ENCODE measurements at places on chromosomes 12 and 14. TPM values are rescaled to one million over a fixed set of nuclear protein-coding genes. Genes with fewer than 3 reads are reported as not detected.

DNA sequence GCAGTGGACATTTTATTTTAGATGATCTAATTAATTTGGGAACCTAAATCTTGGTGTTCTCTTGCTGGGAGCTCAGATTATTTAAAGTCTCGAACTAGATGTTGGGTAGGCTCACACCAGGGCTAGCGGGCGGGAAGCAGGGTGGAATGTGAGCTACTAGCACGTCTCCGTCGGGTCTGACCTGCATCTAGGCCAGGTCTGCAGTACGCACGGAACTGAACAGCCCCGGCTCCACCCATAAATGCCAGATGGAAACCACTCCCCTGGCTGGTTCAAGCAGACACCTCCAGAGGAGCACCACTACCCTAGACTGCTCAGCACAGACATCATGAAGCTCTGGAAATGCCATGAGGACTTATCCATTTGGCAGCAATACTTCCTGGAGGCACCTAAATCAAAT lies 10.3 kb downstream of the ZNF605 start:
- peaks cover 69% of the 10 kb centered on the region for H3K36me3 ChIP-seq
- H3K27ac ChIP-seq = no peak overlapping the region
- no peak for DNase-seq
- H3K27me3 ChIP-seq = peaks cover 3% of the 10 kb centered on the region
- H3K4me1 ChIP-seq = peaks cover 5% of the 10 kb centered on the region

GRCh38 chr12:49887091-49887490 lies 16.6 kb downstream of the FAIM2 start:
- H3K27ac ChIP-seq = no peak overlapping the region
- H3K27me3 ChIP-seq = peaks cover 11% of the 10 kb centered on the region
- H3K4me1 ChIP-seq = no peaks in the 10 kb centered on the region
- H3K4me3 ChIP-seq = no peak overlapping the region
- DNase-seq = no peak

GRCh38 chr12:3236345-3237187 lies 159.4 kb downstream of the TSPAN9 start:
- H3K36me3 ChIP-seq = no peaks in the 10 kb centered on the region
- DNase-seq = no peak
- H3K27ac ChIP-seq = no peak overlapping the region
- H3K4me1 ChIP-seq = no peaks in the 10 kb centered on the region
- no peaks in the 10 kb centered on the region for H3K27me3 ChIP-seq

DNA sequence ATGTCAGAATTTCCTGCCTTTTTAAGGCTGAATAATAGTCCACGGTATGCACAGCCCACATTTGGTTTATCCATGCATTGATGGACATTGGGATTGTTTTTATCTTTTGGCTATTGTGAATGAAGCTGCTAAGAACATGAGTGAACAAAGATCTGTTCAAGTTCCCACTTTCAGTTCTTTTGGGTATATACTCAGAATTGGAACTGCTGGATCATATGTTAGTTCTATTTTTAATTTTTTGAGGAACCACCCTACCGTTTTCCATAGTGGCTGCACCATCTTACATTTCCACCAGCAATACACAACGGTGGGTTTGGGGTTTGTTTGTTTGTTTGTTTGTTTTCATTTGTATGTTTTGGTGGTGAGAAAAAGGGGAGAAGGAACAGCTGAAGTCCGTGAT lies 6.4 kb downstream of the GPR68 start:
- H3K4me3 ChIP-seq = no peak overlapping the region
- peaks cover 31% of the 10 kb centered on the region for H3K36me3 ChIP-seq
- peaks cover 81% of the 10 kb centered on the region for H3K4me1 ChIP-seq

GRCh38 chr14:64364907-64365306 lies 23.2 kb upstream of the MTHFD1 start:
- H3K27me3 ChIP-seq = no peaks in the 10 kb centered on the region
- DNase-seq = no peak
- H3K36me3 ChIP-seq = peaks cover 3% of the 10 kb centered on the region
- H3K4me3 ChIP-seq = no peak overlapping the region
- no peak overlapping the region for H3K27ac ChIP-seq
- H3K4me1 ChIP-seq = no peaks in the 10 kb centered on the region

DNA sequence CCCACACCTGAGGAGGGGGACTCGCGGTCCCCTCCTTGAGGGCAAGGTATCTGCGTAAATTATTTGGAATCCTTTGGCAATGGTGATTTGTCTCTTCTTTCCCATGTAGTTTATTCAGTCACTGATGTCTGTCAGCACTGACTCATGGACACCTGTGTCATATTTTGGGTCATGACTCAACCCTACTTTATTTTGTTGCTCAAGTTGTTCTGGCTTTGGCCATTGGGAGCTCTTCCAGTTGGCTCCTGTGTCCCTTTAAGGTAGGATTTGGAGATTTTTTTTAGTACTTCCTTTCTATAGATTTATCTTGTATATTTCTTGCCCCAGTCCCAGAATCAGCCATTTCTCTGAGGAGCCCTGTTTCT lies 47.4 kb upstream of the C14orf180 start:
- H3K36me3 ChIP-seq = no peaks in the 10 kb centered on the region
- no peak overlapping the region for H3K4me3 ChIP-seq

GRCh38 chr14:32709027-32709426 lies 229.7 kb upstream of the NPAS3 start:
- no peaks in the 10 kb centered on the region for H3K4me1 ChIP-seq
- no peak overlapping the region for H3K4me3 ChIP-seq
- no peak overlapping the region for H3K27ac ChIP-seq
- H3K36me3 ChIP-seq = no peaks in the 10 kb centered on the region
- no peaks in the 10 kb centered on the region for H3K27me3 ChIP-seq

DNA sequence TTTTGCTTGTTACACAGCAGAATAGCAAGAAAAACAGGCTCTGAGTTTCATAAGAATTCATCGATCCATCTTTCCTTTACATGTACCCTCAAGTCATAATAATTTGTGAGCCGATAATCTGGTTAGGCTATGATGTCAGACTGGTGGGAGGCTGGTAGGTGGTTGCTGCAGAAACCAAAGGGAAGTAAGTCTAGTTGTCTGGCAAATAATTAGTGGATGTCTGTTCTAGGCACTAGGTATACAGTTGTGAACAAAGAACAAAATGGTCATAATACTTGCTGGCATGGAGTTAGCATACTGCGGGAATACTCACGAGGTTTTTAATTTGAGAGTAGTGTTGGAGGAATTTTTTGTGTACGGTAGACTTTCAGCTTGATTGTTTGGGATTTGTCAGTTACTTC lies 8.8 kb downstream of the SUSD6 start:
- DNase-seq = no peak
- peaks cover 100% of the 10 kb centered on the region for H3K4me1 ChIP-seq
- no peaks in the 10 kb centered on the region for H3K27me3 ChIP-seq
- peak overlapping the region; percentile 42 for H3K4me3 ChIP-seq

- H3K27me3 ChIP-seq = peaks cover 10% of the 10 kb centered on the region
- H3K4me1 ChIP-seq = peaks cover 74% of the 10 kb centered on the region
- no peak for DNase-seq
- peaks cover 71% of the 10 kb centered on the region for H3K36me3 ChIP-seq
- no peak overlapping the region for H3K4me3 ChIP-seq
Observed at GRCh38 chr12:4289231-4289878, 15.8 kb downstream of the CCND2 start.

- no peak overlapping the region for H3K27ac ChIP-seq
- no peaks in the 10 kb centered on the region for H3K27me3 ChIP-seq
- no peaks in the 10 kb centered on the region for H3K4me1 ChIP-seq
- no peaks in the 10 kb centered on the region for H3K36me3 ChIP-seq
Observed at GRCh38 chr12:23415180-23415579, 534.3 kb downstream of the SOX5 start.

DNA sequence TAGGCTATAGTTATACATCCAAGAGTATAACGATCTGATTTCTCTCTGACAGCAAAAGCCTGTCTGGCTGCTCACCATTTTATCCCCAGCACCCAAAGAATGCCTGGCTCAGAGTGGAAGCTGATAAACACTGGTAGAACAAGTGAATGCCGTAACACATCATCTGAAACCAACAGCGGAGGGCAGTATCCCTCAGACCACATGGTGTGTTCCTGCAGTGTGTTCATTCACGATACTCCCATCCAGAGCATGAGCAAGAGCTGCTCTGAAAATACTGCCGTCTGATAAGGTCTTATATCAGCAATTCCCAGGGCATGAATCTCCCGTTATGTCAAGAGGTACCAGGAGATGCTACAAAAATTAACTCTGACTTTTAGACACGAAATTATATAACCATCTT lies 95.9 kb downstream of the TTC7B start:
- H3K4me1 ChIP-seq = no peaks in the 10 kb centered on the region
- no peak overlapping the region for H3K4me3 ChIP-seq
- H3K27ac ChIP-seq = no peak overlapping the region
- peaks cover 2% of the 10 kb centered on the region for H3K27me3 ChIP-seq

DNA sequence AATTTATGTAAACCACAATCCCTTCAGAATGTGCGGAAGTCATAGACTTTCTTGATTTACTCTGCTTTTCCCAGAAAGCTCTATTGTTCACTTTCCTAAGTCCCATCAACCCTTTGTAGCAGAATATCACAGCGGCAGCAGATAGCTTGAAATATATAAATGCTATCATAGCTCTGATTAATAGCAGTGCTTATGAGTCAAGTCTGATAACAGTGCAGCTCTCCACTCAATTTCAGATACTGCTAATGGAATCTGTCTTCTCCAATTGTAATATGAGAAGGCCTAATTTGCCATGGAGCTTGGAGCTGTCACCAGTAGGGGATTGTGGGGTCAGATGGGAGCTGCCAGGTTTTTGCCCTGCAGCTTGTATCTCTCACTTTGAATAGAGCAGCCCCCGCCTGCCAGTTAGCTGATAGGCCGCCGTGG lies 10.9 kb downstream of the TMEM260 start:
- H3K36me3 ChIP-seq = peaks cover 10% of the 10 kb centered on the region
- no peaks in the 10 kb centered on the region for H3K4me1 ChIP-seq
- H3K27ac ChIP-seq = no peak overlapping the region
- H3K4me3 ChIP-seq = no peak overlapping the region
- no peaks in the 10 kb centered on the region for H3K27me3 ChIP-seq

DNA sequence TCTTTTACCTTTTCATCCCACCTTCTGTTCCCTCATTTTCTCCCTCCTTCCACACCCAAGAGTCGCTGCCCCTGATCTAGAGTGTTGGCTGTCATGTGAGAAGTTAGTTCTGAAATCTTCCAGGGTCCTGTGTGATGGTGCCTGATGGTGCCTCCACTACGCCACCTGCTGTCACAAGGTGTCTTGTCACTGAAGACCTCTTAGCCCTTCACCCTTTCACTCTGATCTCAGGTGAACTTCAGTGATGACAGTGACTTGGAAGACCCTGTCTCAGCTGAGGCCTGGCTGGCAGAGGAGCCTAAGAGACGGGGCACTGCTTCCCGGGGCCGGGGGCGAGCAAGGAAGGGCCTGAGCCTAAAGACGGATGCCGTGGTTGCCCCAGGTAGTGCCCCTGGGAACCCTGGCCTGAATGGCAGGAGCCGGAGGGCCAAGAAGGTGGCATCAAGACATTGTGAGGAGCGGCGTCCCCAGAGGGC lies 7.6 kb upstream of the PFDN5 start:
- peak overlapping the region; percentile 12 for H3K27ac ChIP-seq
- H3K36me3 ChIP-seq = no peaks in the 10 kb centered on the region
- peaks cover 2% of the 10 kb centered on the region for H3K4me1 ChIP-seq
- no peaks in the 10 kb centered on the region for H3K27me3 ChIP-seq

DNA sequence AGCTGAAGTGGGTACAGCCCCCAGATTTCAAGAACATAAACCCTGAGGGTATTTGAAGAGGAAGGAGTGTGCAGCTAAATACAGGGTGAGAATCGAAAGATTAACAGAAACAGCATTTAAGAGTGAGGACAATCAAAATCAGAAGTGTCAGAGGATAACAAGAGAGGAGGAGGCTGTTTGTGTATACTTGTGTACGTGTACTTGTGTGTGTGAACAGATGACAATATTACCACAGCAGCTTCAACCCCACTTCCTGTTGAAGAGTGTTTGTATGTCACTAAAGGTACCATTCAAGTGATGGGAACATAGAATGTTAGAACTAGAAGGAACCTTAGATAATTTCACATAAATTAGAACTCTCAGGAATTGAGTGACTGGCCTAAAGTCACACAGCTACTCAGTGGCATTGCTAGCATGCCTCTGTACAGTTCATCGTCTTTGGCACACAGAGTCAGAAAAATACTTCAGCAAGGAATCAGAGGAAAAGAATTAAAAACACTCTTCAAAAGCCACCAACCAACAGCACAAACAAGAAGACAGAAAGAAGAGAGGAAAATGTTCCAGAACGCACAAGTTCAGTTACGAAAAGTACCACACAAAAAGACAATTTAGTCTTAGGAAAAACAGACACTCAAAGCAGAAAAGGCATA lies 164.3 kb upstream of the BCL2L14 start:
- no peak for DNase-seq
- no peak overlapping the region for H3K4me3 ChIP-seq
- H3K4me1 ChIP-seq = peaks cover 5% of the 10 kb centered on the region
- peaks cover 12% of the 10 kb centered on the region for H3K27me3 ChIP-seq

DNA sequence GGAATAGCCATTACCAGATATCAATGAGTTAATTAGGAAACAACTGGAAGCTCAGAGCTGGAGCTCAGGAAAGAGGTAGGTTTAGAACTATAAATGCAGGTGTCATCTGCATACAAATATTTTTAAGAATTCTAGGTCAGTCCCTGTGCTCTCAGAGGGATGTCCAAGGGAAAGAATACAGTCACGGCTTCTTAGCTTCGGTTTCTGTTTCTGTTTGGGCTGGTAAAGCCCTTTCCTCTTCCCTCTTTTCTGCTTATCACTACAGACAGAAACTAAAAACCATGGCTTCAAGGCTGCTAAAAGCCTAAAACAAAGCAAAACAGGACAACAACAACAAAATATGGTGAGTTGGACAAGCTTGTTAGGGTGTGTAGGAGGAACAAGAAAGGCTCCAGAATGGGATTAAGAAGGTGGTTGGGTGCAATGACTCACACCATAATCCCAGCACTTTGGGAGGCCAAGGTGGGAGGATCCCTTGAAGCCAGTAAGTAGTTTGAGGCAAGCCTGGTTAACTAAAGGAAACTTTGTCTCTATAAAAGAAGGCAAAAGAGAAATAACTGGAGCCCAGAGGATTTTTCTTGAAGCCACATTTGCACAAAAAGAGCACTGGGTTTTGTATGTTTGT lies 113.0 kb downstream of the SEC23A start:
- no peak for DNase-seq
- H3K36me3 ChIP-seq = no peaks in the 10 kb centered on the region
- peaks cover 23% of the 10 kb centered on the region for H3K4me1 ChIP-seq
- peak overlapping the region; percentile 71 for H3K4me3 ChIP-seq

GRCh38 chr12:57723630-57723962 lies 14.9 kb downstream of the AGAP2 start:
- H3K4me1 ChIP-seq = peaks cover 10% of the 10 kb centered on the region
- peaks cover 13% of the 10 kb centered on the region for H3K36me3 ChIP-seq
- no peak for DNase-seq
- peaks cover 6% of the 10 kb centered on the region for H3K27me3 ChIP-seq
- no peak overlapping the region for H3K27ac ChIP-seq

DNA sequence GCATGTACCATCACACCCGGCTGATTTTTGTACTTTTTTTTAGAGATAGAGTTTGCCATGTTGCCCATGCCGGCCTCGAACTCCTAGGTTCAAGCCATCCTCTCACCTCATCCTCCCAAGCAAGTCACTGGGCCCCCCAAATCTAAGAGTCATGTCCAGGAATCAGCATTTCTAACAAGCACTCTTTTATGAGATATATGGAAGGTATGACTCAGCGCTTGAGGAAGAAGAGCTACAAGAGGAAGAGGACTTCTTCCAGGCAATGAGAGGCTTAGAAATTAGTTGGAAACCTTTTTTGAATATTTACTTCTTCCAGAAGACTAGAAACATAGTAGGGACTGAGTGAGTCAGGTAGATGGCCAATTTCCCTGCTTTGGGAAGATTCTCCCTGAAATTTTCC lies 114.5 kb downstream of the HMGA2 start:
- peaks cover 6% of the 10 kb centered on the region for H3K27me3 ChIP-seq
- no peaks in the 10 kb centered on the region for H3K36me3 ChIP-seq
- no peak for DNase-seq
- no peak overlapping the region for H3K4me3 ChIP-seq
- no peak overlapping the region for H3K27ac ChIP-seq
- H3K4me1 ChIP-seq = no peaks in the 10 kb centered on the region

The SUPT16H gene
- polyA plus RNA-seq = 43.2 TPM

The ADAMTS20 gene
- not detected for polyA plus RNA-seq

The ADCY6 gene
- polyA plus RNA-seq = not detected

All from immature natural killer cell (primary cell).